Activated naive CD8-positive, alpha-beta T cell treated with anti-CD3 and anti-CD28 coated beads, Interleukin-2, amount 50 U/mL, for 24 hours (primary cell): ENCODE measurements at places on chromosomes 11 and 22.
A peak's percentile ranks its signal among the peaks of the same experiment; 100 is the strongest.

- peaks cover 10% of the 10 kb centered on the region for H3K4me1 ChIP-seq
- no peak for DNase-seq
- peaks cover 8% of the 10 kb centered on the region for H3K27me3 ChIP-seq
- H3K36me3 ChIP-seq, result no peaks in the 10 kb centered on the region
- no peak overlapping the region for H3K4me3 ChIP-seq
Measured at GRCh38 chr11:120185706-120186455, 25.0 kb upstream of the OAF start.

DNA sequence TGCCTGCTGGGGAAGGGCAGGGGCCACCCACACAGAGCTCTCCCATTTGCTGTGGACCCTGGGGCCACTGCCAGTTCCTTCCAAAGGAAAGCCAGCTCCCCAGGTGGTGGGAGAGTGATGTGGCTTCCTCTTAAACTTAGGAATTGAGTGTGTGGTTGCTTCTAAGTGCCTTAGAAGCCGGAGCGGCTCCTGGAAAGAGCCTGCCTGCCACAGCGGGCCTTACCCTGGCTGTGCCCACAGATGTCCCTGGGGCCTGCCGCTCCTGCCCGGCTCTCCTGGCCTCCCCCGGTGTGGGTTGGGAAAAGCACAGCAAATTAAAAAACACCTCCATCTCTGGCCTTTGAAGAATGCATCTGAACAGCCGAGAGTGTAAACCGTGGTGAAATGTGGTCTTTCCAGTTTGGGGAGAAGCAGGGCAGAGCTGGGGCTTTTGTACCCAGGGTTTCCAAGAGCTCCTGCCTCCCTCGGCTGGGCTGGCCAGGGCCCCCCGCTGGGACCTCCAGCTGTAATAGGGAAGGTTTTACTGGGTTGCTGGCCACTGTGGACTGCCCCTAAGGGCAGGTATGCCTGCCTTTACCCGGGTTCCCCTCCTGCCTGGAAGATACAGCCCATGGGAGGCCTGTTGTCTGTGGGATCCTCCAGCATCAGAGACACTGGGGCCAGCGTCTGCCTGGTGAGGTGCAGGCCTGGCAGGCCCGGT is 30.2 kb downstream of the LRP5 start:
- no peak overlapping the region for H3K27ac ChIP-seq
- no peaks in the 10 kb centered on the region for H3K36me3 ChIP-seq
- no peaks in the 10 kb centered on the region for H3K27me3 ChIP-seq
- no peak for DNase-seq

DNA sequence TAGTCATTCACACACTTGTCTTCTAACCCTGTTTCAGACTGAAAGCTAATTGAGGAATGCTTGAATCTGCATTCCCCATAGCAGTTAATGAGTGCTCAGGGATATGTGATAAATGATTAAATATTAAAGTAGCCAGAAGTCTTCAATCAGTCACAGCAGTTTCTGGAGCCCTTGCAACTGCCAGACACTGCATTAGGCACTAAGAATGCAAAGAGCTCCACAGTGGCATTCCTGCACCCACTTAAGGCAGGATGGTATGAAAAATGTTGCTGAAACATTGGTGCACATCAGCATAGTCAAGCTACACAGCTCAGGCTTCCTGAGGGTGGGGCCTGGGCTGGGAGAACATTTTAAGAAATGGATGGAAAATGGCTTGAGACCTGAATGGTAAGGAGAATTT is 6.5 kb downstream of the DTX4 start:
- peaks cover 7% of the 10 kb centered on the region for H3K4me1 ChIP-seq
- H3K27me3 ChIP-seq, result peaks cover 16% of the 10 kb centered on the region
- DNase-seq, result no peak
- H3K4me3 ChIP-seq, result no peak overlapping the region

GRCh38 chr22:49827271-49827852 is 311 bp downstream of the BRD1 start:
- no peak for DNase-seq
- peaks cover 22% of the 10 kb centered on the region for H3K36me3 ChIP-seq
- peaks cover 47% of the 10 kb centered on the region for H3K4me1 ChIP-seq
- peak overlapping the region; percentile 29 for H3K4me3 ChIP-seq

- no peaks in the 10 kb centered on the region for H3K36me3 ChIP-seq
- peak overlapping the region; percentile 87 for H3K27ac ChIP-seq
- peak overlapping the region; percentile 89 for H3K4me3 ChIP-seq
- peak; percentile 63 for DNase-seq
Measured at GRCh38 chr22:49724030-49724892, 103.4 kb downstream of the BRD1 start.

DNA sequence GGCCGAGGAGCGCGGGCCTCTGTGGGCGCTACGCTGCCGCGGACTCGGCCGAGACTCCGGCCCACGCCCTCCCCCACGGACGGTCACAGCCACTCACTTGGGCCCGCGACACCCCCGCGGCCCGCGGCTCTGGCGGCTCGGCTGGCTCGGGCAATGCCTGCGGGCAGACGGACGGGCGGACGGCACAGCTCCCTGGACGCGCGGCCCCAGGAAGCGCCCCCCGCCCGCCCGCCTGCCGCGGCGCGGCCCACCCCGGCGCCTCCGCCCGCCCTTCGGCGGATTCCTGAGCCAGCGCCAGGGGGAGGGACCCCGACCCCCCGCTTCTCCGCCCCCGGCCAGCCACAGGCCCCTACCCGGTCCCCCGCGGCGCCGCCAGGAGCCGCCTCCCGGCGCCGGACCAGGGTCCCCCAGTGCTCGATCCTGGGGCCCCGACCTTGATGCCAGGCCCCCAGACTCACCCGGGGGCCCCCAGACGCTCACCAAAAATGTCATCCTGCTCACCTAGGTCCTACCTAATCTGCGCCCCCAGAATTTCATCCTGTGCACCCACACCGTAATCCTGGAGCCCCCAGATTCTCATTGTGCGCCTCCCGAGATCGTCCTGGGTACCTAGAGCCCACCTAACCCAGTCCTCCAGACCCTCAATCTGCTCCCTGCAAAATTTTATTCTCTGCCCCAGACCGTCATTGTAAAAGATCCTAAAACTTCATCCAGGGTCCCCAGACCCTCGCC is at the start of gene EFEMP2:
Gene EFEMP2, minus strand, starts transcription at position 215 of the 732 bp plus-strand sequence. CDS start 446 bp downstream, outside the sequence.
- H3K4me3 ChIP-seq, result peak within 1 kb of the TSS; percentile 87
- DNase-seq, result no peak
- peaks cover 39% of the 10 kb centered on the region for H3K4me1 ChIP-seq
- H3K27me3 ChIP-seq, result no peaks in the 10 kb centered on the region
